ENCODE measurements at places on chromosomes 2 and 18. TPM values are rescaled to one million over a fixed set of nuclear protein-coding genes. Genes with fewer than 3 reads are reported as not detected.

The CENPA gene
- polyA plus RNA-seq: 15.8 TPM

The GAREM2 gene
- polyA plus RNA-seq: 14.9 TPM

DNA sequence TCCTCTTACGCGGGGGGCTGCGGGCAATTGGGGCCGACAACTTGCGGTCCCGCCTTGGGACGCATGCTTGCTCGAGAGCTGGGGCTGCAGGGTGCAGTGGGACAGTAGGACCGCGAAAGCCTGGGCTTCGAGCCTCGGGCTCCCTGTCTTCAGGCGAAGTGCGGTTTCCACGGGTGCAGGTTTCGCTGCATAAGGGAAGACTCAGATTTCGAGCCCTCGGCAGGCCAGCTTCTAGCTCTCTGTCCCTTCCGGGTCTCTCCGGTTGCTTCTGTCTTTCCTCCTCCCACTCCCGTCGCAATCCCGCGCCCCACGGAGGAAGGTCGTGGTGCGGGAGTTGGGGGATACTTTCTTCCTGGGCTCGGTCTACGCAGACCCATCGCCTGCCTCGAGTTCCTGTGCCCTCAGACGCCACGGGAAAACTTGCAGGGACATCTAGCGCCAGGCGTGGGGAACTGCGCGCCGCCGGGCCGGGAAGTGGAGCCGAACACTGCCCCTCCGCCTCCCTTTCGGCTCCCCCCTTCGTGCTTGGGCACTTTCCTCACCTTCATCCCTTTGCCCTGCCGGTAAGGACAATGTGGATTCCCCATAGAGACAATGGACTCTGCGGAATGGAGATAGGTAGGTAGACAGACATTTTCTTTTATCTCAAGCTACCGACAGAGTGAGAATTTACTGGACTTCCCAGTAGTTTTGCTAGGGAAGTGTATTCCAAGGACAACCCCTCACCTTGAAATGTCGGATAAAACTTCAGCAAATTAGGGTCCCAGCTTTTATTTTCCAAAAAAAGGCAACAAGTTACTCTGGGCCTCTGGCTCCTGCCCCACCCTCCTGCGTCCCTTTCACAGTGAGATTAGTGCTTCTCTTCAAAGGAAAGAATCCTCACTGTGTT, 4.2 kb upstream of the HOXD13 start:
- DNase-seq: peak; percentile 74

DNA sequence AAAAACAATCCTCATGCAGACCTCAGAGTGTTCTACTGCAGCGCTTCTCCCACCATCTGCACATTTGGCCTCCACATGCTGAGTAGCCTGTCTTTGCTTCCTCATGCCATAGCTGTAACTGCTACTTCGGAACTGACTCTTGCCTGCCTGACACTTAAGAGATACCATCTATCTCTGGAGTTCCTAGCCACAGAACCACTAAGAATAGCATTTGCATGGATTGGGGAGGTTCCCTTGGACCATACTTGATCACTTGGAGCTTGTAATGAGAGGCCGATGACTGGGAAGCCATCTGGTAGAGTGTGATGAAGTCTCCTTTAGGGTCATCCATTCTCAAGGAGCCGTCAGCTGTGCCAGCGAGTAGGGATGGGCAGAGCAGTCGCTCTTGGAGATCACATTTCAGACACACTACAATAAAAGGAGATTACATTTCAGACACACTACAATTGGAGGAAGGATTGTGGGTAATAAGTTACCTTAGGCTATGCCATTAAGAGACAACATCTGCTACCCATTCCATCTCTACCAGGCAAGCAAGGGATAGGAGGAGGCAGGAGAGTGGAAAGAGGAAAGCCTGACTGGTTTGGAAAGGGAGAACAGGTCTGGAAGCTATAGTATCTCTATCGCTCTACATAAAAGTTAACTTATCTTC, 21.8 kb downstream of the DOK1 start:
- DNase-seq: no peak

DNA sequence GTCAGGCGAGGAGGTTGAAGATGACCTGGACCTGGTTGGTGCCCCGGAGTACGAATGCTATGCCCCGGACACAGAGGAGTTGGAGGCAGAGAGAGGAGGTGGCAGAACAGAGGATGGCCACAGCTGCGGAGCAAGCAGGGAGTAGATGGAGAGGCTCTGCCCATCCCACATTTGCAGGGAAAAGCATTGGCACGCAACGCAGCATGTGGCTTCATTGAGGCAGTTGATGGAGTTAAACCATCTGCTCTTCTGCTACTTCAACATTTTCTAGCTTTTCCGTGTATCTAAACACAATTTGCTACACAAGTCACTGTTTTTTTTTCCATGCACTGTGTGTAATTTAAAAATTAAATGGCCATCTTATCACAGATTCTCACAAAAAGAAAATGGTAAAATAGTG, 11.8 kb downstream of the RBFA start:
- DNase-seq: peak; percentile 5

Data from brain (organoid and tissue), 16 donors.